ENCODE measurements at places on chromosomes 13 and 19. TPM values are rescaled to one million over a fixed set of nuclear protein-coding genes. Genes with fewer than 3 reads are reported as not detected.

DNA sequence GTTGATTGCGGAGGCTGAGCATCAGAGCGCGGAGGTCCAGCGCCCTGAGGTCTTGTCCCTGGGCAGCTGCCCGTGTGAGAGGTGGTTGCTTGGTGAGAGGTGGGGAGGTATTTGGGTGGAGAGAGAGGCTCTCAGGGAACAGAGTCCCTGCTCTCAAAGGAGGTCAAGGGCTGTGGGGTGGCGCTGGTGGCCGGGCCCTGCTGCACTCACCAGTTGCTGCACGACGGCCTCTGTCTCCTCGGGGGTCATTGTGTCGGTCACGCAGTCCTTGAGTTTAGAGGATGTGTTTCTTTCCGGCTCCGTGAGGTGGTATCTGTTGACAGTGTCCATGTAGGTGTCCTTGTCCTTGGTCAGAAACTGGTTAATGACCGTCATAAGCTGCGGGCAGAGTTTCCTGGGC lies 95.5 kb downstream of the WTIP start:
- DNase-seq, result no peak

- no peak for DNase-seq
Measured at GRCh38 chr19:11265177-11265784, 3.0 kb upstream of the DOCK6 start.

DNA sequence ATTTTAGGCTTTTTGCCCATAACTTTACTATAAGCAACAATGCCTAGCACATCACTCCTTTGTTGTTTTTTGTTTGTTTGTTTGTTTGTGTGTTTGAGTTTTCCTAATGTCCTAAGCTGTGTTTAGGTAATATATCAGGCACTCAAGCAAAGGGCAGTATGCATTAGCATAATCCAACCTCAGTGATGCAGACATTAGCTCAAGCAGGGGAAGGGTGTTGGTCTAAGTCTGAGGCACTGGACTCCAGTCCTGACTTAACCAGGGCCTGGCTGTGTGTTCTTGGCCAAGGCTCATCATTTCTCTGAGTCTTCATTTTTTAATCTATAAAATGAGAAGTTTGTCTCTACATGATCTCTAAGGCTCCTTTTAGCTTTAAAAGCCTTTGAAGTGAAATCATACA lies 65.9 kb upstream of the RFC3 start:
- DNase-seq, result no peak

DNA sequence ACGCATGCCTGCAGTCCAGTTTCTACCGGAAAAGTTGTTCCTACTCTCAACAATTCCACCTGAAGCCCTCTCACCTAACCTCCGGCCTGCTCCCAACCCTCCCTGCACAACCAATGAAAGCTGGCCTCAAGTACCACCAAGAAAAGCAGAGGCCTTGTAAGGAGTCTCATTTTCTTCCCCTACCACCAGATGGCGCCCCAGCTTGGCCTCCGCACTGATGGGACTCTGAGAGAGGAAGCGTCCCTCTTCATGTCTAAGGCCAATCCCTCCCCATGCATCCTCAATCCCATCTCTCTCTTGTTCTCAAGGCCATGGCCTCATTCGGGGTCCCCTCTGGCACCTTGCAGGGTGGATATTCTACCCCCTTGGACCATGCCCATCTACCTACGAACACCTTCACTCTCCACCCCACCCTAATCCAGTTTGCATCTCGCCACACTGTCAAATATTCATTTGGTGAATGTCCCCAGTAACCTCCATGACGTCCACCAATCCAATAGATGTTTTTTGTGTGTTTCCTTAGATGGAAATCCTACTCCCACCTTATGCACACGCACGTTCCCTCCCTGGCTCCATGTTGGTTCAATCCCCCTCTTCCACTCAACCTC lies 412.8 kb downstream of the ZNF536 start:
- peak; percentile 29 for DNase-seq

GRCh38 chr13:34208336-34208735 lies 390.4 kb downstream of the RFC3 start:
- no peak for DNase-seq

- DNase-seq, result no peak
Measured at GRCh38 chr13:112159575-112160547, 92.9 kb downstream of the SOX1 start.

- DNase-seq, result no peak
Measured at GRCh38 chr13:114339857-114340534, 25.7 kb downstream of the CHAMP1 start.

Gene ZNF154
- total RNA-seq, result 4.0 TPM

Gene KIR2DL3
- not detected for total RNA-seq

Gene RNF225
- 0.57 TPM for total RNA-seq

Gene IGFL1
- not detected for total RNA-seq
